ENCODE measurements at places on chromosomes 6 and 20.

DNA sequence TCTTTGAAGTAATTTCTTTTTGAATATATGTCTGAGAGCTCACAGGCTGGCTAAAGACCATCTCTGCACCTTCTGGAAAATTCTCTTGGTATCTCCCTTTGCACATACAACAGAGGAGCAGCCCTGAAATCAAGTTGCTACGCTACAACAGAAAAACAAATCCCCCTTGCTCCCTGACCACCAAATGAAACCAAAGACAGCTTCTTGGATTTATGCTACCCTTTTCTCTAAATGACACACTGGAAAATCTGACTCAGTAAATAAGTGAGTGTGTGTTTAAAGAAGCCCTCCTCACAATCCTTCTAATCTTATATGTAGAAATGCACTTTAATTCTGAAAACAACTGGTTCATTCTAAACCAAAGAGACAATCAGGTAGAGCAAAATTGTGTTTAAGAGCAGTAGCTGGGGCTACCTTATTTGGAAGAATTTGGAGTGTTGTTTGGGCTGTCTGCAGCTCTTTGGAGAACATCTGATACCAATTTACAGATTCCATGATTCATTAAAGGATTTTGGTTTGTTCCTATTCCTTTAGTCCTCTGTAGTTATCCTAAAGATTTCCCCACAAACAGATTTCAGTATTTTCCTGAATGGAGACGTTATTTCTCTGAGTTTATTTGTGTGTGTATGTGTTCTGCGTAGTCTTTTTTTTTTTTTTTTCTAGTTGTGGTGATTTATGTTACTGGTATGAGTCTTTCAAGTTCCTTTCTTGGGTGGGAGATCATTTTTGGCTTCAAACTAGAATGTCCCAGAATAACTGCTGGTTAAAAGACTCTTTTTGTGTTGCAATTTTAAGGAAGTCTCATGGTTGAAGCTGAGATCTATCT is 36.4 kb upstream of the UTRN start:
- DNase-seq, result peak; percentile 70

- no peak for DNase-seq
Observed at GRCh38 chr6:44332585-44332984, 9.9 kb upstream of the SPATS1 start.

- no peak for DNase-seq
Observed at GRCh38 chr6:84836366-84836765, 72.0 kb upstream of the TBX18 start.

DNA sequence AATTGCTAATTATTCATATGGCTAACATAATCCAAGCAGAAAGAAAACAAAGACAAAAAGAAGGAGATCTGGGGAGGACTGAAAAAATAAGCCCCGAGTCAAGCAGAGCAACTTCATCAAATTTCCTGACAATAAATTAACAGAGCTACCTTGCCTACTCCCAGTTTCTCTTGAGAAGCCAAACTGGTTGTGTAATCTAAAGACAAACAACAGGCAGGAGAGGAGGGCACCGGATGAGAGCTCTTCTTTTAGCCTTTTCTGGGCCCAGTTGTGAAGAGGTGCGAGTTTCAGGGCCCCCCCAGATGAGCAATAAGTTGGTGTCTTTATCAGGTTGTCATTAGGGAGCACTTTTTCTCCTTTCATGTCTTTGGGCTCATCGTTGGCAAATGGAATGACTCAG is 197.1 kb upstream of the PCSK2 start:
- DNase-seq, result no peak

DNA sequence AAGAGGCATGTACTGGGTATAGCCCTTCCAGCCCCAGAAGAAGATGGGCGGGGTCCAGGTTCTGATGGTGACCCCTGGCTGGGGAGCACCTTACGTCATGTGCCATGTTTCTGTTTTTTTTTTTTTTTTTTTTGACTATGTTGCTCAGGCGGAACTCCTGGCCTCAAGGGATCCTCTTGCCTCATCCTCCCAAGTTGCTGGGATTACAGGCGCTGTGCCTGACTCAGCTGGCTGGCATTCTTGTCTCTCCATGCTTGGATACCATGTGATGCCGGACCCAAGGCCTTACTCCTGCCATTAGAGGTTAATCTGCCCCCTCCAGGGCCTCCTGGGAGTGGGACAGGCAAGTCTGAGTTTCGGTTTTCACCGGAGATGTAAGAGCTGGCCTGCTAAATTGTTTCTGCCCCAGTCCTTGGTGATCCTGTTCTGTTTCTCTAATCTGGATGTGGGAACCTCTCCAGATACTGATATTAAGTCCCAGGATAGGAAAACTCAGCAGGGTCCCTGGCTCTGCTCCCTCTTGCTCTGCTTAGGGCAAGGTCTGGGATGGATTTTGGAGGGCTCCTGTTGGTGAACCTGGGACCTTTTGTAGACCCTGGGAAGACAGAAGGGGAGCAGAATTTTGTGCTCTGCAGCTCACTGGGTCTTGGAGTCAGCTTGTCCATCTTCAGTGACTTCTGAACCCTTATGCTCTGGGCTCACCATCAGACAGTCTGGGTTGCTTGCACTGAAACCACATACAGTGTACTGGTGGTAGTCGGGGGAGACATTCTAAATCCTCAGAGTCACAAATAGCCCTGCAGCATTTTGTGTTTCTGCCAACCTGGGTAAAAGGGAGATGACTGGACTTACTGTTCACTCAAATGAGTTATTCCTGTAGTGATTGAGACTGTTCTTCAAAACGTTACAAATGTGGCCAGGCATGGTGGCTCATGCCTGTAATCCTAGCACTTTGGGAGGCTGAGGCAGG is 45.1 kb downstream of the PTK7 start:
- no peak for DNase-seq

DNA sequence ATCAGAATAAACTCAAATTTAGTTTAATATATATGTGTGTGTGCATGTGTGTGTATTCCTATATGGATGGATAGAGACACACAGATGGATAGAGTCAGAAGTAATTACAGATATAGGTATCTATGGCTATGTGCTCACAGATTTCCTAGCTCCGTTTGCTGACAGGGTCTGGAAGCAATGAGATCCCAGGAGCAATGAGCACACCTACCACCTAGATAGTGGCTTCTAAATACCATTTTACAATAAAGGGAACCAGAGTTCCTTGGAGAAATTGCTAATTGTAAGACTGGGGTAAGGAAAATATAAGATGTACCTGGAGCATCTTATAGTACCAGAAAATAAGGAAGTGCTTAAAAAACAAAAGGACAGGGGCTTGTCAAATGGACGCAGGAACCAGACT is 196.2 kb upstream of the PRDM1 start:
- no peak for DNase-seq

DNA sequence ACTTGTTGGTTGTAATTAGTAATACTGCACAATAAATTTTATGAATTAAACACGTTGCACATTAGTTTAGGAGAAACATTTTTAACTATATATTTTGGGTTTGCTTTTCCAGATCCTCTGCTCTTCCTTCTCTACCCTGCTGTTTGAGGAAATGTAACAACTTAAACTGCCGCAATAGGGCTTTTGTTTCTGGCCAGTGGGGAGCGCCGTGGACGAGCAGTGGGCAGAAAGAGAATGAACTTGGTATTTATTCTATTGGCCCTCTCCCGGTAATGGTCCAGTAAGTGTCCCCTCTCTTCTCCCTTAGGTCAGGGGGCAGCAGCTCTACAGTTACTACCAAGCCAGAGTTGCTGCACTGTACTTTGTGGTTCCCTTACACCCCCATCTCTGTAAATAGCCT is 35.2 kb upstream of the EPHA7 start:
- no peak for DNase-seq

GRCh38 chr6:74750826-74751225 is 455.0 kb downstream of the COL12A1 start:
- no peak for DNase-seq

- no peak for DNase-seq
Observed at GRCh38 chr6:29510202-29510601, 22.4 kb upstream of the MAS1L start.

- no peak for DNase-seq
Observed at GRCh38 chr6:43926634-43927531, 156.9 kb downstream of the VEGFA start.

- peak; percentile 18 for DNase-seq
Observed at GRCh38 chr20:44388466-44389023, 33.0 kb downstream of the HNF4A start.

GRCh38 chr20:4711511-4711910 is 10.2 kb upstream of the PRND start:
- no peak for DNase-seq

DNA sequence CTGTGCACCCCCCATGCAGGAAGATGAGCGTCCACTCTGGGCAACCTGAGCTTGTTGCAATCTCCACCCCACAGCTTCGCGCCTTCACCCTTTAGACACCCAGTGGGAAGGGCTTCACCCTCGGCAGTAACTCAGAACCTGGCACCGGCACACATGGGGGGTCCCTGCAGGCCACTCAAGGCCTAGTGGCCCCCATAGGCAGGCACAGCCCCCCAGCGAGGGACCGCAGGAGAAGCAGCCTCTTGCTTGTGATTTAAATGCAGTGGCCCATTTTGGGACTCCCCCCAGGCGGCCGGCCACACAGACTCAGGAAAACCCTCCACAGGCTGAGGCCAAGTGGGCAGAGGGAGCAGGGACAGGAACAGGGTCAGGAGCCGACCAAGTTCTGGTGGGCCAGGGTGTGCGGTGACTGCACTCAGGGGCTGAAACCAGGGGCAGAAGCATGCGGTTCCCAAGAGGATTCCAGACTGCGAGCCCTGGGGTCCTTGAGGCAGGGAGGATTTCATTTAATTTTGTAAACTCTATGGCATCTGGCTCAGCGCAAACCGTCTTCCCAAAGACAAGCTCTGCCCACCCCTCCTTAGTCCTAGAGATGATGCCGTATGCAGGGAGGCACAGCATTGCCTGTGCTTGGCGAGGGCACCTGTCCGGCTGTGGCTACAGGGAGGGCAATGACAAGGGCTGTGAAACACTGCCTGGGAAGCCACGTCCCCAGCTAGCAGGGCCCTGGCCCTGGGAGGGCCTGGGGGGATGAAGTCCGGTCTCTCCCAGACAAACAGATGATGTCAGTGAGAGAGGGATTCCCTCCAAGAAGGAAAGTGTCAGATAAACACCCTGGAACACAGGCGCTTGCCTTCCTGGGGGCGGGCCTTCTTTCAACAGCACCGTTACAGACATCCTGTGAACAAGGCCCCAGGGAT is 52.9 kb upstream of the GPR31 start:
- no peak for DNase-seq

GRCh38 chr6:3384241-3385143 is 72.4 kb downstream of the SLC22A23 start:
- DNase-seq, result no peak

DNA sequence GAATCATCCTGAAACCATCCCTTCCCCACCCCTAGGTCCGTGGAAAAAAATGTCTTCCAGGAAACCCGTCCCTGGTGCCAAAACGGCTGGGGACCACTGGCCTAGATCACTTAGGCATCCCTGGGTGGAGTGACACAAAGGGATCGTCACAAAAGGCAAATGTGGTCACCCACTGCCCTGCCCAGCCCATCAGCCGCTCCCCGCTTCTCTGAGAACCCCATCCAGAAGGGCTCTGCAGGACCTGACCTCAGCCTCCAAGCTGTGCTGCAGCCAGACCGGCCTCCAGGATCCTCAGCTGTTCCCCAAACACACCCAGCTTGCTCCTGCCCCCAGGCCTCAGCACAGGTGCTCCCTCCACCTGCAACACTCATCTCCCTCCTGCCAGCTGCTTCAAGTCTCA is 61.6 kb downstream of the PREX1 start:
- no peak for DNase-seq

- no peak for DNase-seq
Observed at GRCh38 chr6:25874118-25874517, at the start of gene SLC17A3. Gene SLC17A3, minus strand, starts transcription at chr6:25874243. Its CDS starts 5,856 bp downstream, at chr6:25868387.

GRCh38 chr6:35197196-35197595 is 16.6 kb upstream of the SCUBE3 start:
- no peak for DNase-seq

DNA sequence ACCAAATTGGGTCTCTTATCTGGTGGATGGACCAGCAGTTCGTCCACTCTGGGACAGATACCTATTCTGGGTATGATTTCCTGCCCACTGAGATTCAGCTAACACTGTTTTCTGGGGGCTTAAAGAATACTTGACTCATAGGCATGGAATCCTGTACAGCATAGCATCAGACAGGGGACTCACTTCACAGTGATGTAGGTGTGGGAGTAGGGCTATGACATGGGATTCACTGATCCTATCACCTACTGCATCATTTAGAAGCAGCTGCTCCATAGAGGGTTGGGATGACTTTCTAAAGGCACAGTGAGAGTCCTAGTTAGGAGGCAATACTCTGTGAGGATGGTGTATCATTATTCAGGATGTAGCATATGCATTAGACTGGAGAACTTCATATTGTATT is 74.5 kb upstream of the AHI1 start:
- no peak for DNase-seq

- peak; percentile 75 for DNase-seq
Observed at GRCh38 chr6:44096612-44097011, 30.6 kb downstream of the MRPL14 start.

- DNase-seq, result no peak
Observed at GRCh38 chr6:106688177-106688951, 59.0 kb downstream of the QRSL1 start.

DNA sequence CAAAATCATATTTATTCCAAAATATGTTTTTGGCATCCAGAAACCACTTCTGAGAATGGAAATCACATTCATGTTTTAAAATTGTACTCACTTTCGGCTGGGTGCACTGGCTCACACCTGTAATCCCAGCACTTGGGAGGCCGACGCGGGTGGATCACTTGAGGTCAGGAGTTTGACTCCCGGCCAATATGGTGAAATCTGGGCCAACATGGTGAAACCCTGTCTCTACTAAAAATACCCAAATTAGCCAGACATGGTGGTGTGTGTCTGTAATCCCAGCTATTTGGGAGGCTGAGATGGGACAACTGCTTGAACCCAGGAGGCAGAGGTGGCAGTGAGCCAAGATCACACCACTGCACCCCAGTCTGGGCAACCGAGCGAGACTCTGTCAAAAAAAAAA is 580.7 kb downstream of the MAFB start:
- DNase-seq, result no peak
